Fibroblast of skin of left quadriceps (primary cell): ENCODE measurements at places on chromosomes 3 and 15.
A peak's percentile ranks its signal among the peaks of the same experiment; 100 is the strongest.

DNA sequence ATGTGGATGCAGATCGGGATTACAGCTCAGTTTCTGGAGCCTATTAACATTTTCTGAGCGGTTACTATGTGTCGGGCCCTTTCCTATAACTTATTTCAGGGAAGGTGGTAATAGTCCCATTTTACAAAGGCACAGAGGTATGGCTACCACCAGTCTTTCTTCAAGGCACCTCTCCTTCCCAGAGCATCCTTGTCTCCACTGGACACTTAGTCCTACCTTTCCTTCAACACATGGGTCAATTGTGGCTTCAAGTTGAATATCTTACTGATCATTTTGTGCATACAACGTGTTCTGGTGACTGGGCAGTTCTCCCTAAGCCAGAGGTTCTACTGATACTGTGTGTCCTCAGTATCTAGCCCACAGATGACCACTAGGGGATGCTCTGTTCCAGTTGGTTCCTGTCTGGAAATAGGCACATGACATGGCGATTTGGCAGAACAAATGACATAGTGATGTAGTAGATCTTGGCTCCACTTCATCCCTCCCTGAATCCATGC lies 60.7 kb upstream of the CMTM8 start:
- no peak for DNase-seq

DNA sequence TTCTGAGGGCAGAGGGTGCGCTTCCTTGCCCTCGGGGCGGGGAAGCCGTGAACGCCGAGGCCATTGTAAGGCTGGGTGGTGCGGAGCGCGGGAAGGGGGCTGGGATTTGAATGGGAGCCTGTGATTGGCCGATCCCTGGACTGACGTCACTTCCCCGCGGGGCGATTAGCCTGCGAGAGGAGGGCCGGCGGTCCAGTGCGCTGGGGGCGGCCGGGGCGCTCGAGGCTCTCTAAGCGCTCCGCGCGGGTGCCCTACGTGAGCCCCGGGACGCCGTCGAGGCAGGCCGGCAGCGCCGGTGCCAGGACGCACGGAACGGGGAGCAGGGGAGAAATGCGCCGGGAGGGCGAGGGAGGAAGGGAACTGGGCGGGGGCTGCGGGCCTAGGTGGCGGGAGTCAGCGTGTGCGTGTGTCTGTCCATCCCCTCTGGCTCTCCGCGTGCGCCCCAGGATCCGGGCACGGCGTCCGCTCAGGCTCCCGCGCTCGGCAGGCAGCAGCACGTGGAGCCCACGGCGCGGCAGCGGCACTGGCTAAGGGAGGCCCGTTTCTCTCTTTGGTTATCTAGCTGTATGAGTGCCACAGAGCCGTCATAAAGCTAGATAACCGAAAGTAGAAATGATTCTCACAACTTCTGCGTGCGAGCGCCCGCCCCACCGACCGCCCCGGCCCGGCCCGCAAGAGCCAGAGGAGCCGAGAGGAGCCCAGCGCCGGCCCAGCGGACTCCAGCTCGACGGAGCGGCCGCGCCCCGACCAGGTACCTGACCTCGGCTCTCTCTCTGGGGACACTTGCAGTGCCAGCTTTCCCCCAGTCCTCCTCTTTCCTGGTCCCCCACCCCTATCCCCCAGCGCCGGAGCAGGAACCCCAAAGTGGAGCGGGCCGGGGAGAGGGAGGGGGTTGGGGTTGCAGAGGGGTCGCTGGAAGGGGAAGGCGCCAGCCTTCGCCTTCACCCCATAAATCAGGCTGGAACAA lies 33.1 kb upstream of the POLG start:
- DNase-seq = no peak

- DNase-seq = no peak
These were observed 51.4 kb upstream of the GK5 start for GRCh38 chr3:142276781-142277180.

GRCh38 chr3:194487289-194488054 lies 670 bp upstream of the ATP13A3 start:
- DNase-seq = no peak

DNA sequence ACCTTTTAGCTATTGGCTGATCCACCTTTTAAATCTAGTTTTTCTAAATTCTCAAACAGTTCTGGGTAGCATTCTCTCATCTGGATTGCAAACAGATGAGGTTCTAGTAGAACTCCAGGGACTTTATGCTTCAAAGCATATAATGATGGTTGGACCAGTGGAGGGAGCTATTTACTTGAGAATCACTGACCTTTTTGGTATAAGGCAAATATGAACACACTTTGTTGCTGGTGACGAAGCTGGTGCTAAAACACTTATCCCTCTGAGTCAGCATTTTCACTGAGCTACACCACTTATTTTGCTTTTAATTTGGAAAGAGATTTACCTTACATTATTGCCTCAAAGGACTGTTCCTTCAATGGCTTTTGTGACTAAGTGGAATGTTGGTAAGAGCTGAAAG lies 58.6 kb upstream of the SLITRK3 start:
- peak; percentile 9 for DNase-seq

DNA sequence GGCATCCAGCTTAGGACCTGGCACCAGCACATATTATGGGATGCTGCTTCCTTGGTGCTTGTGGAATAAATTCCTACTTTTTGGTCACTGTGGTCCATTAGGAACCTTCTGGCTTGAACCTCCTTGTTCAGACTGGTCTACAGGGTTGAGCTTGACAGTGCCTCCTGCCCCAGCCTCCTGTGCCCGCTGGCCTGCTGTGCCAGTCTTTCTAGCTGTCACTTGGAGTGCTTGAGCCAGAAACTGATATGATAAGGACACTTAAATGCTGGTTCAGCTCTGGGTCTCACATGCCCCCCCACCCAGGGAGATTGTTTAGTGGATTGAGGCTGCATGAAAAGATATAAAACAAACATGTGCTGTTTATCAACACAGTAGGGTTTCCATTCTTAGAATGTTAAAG lies 147.8 kb downstream of the SLCO3A1 start:
- DNase-seq = no peak

DNA sequence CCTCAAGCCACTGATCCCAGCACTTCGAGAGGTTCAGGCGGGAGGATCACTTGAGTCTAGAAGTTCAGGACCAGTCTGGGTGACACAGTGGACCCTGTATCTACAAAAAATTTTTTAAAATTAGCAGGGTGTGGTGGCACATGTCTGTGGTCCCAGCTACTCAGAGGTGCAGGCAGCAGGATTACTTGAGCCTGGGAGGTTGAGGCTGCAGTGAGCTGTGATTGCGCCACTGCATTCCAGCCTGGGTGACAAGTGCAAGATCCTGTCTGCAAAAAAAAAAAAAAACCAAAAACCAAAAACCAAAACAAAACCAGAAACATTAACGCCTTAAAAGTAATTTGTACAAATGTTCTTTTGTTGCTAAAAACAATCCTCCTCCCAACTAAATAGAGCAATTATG lies 27.9 kb upstream of the SLC12A8 start:
- DNase-seq = no peak

DNA sequence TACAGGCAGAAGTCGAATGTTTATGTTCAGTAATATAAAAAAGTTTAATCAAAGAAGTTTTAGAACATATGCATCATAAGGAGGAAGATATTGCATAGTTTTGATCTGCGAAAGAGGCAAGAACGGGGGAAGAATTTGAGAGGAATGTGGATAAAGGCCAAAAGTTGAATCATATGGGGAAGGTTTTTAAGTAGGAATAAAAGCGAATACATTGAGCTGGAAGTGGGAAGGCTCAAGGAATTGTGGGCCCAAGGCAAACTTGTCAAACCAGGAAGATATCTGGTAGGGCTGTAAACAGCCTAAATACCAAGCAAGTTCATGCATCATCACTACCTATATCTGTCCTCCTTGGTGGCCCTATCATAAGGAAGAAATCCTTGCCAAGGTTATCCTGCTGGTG lies 186.9 kb downstream of the MAGI1 start:
- peak; percentile 86 for DNase-seq

- no peak for DNase-seq
These were observed 38.2 kb upstream of the FAM3D start for GRCh38 chr3:58704745-58705144.

GRCh38 chr3:177057768-177058167 lies 139.5 kb downstream of the TBL1XR1 start:
- DNase-seq = no peak

DNA sequence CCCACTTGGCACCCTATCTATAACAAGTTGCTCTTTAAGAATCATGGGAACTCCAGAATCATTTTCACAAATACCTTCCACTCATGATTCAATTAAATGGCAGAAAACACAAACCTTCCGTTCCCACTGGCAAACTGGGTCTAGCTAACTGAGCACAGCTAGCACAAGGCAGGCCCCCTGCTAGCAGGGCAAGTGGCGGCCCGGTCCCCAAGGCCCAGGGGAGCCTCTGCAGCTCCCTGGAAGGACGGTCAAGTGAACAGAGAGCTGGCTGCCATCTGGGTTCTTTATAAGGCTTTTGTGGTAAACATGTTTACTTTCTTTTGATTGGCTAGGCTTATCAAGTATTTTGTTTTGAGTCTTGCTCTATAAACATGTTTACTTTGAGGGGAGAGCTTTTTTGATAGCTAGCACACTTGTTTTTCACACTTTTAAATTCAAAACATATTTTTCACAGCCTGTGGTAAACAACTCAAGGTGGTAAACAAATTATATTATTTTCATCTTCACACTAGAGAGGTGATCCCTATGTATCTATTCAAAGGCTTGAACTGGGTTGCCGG lies 81.4 kb downstream of the FOXP1 start:
- DNase-seq = no peak

- DNase-seq = no peak
These were observed 15.2 kb downstream of the MRPS22 start for GRCh38 chr3:139358841-139359562.

DNA sequence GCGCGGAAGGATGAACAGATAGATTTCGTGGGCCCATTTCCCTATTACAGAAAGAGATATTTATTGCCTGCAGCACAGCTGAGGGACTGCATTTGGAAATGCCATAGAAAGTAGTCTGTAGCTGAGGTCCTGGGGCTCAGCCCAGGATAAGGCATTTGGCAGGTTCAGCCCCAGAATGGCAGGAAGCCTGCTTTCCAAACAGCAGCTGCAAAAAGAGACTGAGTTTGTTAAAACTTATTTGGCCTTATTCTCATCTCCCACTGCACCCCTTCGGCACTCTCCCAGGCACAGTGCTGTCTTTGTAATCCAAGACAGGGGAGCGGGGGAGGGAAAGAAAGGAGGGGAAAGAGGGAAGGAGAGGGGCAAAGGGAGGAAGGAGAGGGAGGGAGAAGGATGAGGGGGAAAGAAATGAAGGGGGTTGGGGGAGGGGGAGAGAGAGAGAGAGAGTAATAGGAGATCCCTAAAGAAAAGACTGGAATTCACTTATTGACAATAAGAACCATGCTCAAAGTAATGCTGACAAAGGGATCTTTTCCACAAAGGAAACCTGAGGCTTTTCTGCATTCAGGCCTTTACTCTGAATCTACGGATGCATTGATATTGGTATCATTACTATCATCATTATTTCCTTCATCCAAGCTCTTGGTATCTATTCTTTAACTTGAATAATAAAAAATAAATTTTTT lies 94.0 kb upstream of the LRRN1 start:
- no peak for DNase-seq

DNA sequence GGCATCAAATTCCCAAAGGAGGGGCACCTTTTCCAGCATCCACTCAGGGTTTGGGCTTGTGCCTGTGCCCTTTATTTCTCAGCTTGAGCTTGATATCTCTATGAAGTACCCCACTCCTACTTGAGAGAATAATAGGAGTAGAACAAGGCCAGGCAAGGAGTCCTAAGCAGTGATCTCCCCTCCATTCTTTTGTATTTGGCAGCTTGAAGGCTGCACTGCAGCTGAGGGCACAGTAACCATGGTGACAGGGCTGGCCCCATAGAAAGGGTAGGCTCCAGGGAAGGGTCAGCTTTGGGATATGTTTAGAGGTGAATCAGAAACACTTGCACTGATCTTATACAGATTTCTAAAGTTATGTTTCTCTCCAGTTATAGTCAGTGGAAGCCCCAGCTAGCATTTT lies 145.4 kb upstream of the SLC24A5 start:
- no peak for DNase-seq

DNA sequence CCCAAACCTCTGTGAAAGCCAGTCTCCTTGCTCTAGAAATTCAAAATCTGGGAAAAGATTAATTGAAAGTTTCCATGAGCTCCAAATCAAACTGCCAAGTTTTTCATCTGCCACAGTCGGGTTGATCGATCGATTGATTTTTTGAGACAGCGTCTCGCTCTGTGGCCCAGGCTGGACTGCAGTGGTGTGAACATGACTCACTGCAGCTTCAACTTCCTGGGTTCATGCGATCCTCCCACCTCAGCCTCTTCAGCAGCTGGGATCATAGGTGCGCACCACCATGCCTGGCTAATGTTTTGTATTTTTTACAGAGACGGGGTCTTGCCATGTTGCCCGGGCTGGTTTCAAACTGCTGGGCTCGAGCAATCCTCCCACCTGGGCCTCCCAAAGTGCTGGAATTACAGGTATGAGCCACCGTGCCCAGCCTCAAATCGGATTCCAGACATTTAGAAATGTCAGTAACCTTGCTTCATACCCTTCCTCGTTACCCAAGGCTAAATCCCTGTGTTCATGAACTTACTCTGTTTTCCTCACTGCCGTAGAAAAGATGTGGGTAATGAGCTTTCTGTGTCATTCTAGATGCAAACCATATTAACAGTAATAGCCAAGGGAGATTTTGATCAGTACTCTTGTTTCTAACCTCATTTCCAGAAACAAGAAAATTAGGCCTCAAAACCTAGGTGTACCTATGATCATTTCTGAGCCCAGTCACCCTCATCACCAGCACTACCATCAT lies 105.9 kb upstream of the AKAP13 start:
- DNase-seq = no peak

DNA sequence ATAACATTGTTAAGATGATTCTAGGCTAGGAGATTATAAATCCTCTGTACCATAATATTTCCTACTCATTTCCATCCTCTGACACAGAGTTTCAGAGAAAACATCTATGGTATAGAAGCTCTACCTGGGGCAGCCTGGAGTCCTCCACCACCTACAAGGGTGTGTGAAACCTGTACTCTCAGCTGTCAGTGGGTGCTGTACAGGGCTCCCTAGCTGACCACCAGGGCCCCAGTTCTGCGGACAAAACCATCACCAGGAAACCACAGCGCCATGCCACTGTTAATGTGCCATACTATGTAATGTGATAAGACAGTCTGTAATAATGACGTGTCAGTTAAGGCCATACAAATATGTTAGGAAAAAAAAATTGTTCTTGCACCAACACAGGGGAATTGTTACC lies 7.1 kb downstream of the RORA start:
- DNase-seq = no peak

DNA sequence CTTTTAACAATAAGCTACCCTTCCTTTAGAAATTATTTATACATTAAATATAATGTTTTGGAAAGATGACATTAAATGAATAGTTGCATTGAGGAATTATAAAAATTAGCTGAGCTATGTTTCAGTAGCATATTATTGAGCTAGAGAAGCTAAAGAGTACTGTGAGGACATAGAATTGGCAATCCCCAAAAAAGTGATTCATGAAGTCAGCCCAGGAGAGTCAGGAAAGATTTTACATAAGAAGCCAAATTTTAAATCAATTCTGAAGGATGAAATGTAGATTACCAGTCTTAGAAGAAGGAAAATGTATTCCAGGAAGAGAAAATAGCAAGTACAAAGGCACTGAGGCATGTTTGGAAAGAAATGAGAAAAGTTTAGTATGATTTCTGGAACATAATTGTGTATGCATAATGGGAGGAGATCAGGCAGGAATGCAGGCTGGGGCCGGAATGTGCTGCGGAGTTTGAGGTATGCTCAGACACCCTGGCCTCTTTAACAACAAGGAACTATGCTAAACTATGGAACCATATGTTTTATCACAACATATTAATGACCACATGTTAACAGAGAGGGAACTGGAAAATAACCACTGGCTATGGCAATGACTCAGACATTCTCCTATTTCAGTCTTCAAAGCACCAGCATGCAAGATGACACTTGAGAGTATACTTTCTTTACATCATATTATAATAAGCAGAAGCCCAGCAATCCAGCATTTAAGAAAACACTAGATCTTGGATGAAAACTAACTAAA lies 103.3 kb upstream of the COL8A1 start:
- DNase-seq = peak; percentile 93
